ENCODE measurements at places on chromosomes 7 and 10.

DNA sequence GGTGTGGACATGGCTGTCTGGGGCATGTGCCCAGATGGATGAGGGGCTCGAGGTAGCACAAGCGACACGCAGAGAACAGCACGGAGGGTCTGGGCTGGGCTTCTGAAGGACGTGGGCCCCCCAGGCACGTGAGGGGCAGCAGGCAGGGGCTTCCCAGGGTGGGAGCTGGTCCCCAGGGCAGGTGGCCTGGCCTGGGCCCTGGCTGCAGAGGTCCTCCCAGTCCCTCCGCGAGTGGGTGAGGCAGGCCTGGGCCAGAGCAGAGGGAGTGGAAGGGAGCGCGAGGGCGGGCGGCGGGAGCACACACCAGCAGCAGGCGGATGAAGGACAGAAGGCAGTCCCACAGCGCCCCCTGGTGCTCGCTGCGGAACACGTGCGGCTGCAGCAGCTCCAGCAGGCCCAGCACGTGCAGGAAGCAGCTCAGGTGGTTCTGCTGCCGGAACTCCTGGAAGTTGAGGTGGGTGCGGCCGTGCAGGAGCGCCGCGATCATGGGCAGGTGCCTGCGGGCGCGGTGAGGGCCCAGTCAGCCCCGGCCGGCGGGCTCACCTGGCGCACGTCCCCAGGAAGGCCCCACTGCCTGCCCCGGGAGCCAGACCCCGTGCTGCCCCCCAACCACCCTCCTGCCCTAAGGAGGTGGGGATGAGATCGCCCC lies 14.7 kb upstream of the MICALL2 start:
- DNase-seq = peak; percentile 89

DNA sequence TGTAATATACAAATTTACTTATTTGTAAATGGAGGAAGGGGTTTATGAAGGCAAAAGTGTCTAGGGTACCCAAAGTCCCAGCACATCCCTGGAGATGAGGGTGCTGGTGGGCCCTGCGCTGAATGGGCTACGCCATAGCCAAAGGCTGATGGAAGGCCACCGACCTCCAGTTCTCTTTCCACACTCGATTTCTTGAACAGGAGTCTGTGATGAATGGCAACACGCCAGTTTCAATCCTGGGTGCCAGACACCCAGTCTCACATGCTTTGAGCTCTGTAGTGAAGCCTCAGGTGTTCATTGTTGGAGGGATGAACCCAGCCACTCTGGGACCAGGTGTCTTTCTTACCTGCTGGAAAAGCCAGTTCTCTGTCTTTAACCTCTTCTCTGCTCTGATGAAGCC lies 752 bp downstream of the LRMDA start:
- no peak for DNase-seq

DNA sequence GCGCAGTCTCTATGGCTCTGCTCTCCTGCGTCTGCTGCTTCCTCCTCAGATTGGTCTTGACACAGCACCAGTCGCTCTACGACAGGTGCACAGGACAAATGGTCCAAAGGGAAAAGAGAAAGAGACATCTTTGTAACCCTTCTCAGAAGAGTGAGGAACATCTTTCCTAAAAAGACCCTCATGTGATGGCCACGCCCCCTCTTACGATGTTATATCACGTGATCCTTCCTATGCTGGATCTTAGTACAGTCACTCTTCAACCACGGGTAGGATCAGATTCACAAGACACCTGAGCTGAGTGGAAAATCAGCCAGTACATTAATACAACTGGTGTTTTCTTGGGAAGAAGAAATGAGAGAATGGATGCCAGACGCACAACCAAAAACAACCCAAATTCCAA lies 262.2 kb upstream of the CELF2 start:
- DNase-seq = no peak

GRCh38 chr10:75839020-75839419 lies 407.6 kb downstream of the LRMDA start:
- no peak for DNase-seq

GRCh38 chr7:121331574-121331973 lies 2.8 kb downstream of the WNT16 start:
- DNase-seq = no peak

GRCh38 chr10:31757386-31757791 lies 171.2 kb downstream of the ARHGAP12 start:
- no peak for DNase-seq

DNA sequence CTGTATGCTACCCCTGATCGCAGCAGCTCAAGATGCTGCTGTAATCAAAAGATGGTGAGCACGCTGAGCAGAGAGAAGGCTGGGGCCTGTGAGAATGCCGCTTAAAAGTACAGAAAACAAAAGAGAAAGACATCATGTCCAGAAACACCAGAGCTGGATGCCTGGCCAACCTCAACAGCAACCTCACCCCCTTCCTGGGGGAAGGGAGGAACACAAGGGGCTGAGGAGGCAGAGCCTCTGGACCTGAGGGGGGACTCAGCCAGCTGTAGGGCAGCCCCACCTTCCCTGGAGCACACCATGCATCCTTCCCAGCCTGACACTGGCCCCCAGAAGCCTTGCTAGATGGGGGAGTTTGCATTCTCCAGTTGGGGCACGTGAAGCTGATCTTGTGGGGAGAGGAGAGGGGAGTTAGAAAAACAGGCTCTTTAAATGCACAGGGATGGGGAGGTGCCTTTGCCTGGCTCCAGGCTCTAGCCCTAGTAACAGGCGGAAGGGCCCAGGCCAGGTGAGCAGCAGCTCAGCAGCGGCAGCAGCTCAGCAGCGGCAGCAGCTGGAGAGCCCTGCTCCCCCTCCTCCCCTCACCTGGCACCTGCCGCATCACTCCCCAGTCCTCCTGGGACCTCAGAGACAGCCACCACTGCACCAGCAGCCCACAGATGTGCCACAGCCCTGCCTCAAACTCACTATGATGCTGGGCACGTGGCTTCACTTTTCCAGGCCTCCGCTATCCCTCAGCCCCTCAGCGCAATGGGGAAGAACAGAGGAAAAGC lies 156.3 kb downstream of the NEURL1 start:
- no peak for DNase-seq

DNA sequence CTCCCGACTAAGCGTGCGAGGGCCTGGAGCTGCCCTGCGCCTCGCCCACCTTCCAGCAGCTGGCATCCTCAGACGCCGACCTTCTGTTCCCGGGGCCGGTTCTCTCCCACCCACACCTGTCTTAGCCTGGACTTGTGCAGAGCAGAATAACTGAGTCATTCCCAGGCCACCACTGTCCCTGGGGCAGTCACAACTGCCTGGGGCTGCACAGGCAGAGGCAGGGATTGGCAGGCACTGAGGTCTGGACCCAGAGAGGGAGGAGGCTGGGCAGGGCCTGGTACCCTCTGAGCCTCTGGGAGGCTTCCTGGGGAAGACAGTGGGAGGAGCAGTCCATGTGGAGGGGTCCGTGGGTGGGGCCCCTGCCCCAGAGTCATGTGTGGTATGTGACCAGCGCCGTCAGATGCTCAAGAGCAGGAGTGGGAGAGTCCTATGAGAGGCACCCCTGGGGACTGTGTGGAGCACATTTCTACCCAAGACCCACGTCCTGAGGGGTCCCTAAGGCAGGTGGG lies 74.3 kb downstream of the NKX6-2 start:
- DNase-seq = no peak

All from activated CD4-positive, alpha-beta T cell treated with anti-CD3 and anti-CD28 coated beads, Interleukin-2, amount 50 U/mL, for 1 hour (primary cell).